ENCODE measurements at places on chromosomes 16 and 17.

- peak; percentile 44 for DNase-seq
Observed at GRCh38 chr17:16516594-16517051, 24.6 kb upstream of the LRRC75A start.

- DNase-seq: peak; percentile 35
Observed at GRCh38 chr17:49361129-49361901, 735 bp downstream of the ZNF652 start.

DNA sequence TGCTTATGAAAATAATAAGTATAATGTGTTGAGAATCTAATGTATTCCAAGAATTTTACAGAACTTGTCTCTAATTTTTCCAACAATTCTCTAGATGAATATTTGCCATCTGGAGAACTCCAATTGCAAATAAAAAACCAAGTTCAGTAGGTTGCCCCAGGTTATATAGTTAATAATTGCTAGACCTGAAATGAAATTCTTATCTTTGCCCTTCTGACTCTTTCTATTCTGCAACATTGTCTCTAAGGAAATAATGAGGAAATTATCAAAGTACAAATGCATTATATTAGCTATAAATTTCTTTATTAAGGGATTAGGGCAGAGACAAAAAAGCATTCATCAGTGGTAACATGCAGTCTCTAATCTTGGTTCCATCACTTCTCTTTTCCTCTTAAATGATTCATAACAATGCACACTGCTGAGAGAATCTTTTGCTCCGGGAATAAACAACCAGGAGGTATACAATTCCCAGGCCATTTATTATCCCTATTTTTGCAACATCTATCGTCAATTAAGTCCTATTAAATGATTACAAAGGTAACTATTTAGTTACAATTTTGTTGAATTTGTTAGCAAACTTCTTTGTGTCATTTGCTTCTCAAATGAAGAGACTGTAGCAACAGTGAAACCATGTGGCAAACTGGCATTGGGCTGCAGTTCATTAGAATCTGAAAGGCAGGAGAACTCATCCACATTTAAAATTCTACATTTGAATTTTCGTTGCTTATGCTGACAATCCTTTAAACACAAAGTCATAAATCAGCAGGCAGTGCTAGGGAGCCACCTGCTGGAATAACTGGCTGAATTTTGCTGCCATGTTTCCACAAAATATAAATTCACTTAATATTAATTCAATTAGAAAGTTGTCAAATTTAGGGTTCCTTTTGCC lies 349.6 kb downstream of the KIF2B start:
- DNase-seq: peak; percentile 32

DNA sequence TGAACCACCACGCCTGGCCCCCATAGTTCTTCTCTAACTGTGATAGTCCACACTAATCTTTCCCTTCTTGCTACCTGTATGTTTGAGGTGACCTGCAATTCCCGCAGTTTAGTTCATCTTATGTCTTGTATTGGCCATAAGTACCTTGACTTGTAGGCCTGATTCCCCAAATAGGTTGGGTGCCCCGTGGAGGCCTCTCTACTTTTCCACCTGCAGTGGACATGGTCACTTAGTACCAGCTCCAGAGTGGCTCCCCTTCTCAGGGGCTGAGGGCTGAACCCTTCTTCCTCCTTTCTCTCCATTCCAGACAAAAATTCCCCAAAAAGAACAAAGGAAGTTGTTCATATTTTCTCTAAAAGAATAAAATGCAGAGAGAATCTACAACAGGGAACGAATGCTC lies 33.5 kb upstream of the CES5A start:
- DNase-seq: no peak

DNA sequence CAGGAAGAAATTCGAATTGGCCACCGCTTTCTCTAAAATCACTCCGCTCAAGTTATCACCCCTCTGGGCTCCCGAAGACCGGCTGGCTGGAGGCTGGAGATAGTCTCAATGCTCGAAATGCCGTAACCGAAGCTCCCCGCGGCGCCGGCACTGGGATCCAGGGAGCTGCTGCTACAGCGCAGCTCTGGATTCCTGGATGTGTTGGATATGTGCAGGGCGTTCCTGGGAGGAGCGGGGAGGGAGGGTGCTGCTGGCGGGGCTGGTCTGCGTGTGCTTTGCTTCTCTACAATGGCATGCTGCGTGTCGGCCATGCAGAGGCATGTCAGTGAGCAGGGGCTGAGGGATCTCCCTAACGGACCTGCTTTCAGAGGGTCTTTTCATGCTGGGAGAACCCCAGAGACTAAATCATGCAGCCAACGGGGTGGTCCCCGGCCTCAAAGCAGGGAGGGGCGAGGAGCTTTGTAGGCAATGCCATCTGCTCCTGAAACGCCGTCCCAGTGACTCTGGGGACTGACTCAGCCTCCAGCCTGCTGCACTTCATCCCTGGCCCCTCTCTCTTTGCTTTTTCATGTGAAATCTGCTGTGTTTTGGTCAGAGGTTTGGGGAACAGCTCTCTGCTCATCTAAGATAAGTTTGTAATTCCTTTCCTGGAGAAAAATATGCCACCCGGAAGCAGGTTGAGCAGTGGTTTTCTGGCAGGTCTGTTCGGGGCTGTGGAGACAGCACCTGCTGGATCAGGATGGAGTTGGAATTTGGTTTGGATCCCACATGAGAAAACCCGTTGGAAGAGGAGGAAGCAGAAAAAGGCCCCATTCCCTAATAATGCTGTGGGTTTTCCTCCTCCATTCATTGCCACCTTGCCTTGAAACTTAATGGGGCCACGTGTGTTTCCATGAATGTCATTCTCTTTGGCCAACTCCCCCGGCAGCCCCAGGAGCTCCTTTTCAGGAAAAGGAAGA lies 311.4 kb downstream of the SEC14L1 start:
- no peak for DNase-seq

DNA sequence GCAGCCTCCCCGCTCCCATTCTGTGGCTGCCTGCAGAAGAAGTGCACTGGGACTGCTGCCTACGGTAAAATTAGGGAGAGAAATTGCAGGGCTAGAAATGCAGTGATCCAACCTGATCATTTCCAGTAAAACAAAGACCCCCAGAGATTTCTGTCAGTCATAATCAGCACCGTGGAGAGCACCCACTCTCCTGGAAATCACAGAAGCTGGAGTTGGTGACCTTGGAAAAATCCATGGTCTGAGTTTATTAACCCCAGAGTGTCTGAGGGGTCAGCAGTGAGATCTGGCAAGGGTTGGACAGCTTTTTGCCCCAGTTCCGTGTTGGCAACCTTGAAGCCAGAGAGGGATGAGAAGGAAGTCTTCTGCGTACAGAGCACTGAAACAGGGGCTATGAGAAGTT lies 7.8 kb downstream of the SYCE1L start:
- no peak for DNase-seq

- DNase-seq: no peak
Observed at GRCh38 chr17:8222380-8222629, 11.9 kb upstream of the AURKB start.

GRCh38 chr16:54120846-54121480 lies 165.6 kb downstream of the IRX3 start:
- no peak for DNase-seq

GRCh38 chr17:50952013-50952412 lies 85.9 kb upstream of the TOB1 start:
- no peak for DNase-seq

GRCh38 chr17:9199571-9200551 lies 178.6 kb downstream of the NTN1 start:
- DNase-seq: no peak

DNA sequence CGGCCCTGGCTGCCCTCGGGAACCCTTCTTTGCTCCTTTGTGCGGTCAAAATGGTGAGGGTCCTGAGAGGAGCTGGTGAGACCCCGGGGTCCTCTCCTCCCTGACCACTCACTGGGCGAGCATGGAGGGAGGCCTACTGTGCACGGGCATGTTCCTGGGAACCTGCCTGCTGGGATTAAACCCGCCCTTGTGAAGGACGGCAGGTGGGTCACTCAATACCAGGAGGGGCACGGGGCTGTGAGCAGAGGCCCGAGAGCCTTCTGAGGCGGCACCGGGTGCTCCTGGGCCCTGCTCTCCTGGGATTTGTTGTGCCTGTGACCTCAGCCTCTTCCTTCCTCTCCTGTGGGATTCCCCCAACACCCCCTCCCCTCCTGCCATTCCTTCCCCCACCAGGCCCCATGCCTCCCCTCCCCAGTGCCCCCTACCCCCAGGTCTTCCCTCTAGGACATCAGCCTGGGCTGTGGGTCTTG lies 19.7 kb downstream of the METRNL start:
- DNase-seq: no peak

DNA sequence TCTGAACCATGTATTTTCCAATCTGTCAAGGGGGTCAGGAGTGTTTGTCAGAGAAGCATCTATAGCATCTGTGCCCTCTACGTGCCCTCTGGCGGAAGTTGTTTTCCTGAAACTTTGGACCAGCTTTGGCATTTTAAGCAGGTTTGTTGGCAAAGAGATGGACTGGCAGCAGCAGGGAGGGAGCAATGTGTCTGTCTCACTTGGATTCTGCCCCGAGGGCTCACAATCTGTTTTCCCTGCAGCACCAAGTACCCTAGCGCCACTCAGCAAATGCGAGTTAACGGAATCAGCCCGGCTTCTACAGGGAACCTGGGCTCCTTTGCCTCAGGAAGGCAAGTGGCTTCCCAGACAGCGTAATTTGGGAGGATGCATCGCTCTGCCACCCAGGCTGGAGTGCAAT lies 17.4 kb downstream of the DUSP14 start:
- no peak for DNase-seq

DNA sequence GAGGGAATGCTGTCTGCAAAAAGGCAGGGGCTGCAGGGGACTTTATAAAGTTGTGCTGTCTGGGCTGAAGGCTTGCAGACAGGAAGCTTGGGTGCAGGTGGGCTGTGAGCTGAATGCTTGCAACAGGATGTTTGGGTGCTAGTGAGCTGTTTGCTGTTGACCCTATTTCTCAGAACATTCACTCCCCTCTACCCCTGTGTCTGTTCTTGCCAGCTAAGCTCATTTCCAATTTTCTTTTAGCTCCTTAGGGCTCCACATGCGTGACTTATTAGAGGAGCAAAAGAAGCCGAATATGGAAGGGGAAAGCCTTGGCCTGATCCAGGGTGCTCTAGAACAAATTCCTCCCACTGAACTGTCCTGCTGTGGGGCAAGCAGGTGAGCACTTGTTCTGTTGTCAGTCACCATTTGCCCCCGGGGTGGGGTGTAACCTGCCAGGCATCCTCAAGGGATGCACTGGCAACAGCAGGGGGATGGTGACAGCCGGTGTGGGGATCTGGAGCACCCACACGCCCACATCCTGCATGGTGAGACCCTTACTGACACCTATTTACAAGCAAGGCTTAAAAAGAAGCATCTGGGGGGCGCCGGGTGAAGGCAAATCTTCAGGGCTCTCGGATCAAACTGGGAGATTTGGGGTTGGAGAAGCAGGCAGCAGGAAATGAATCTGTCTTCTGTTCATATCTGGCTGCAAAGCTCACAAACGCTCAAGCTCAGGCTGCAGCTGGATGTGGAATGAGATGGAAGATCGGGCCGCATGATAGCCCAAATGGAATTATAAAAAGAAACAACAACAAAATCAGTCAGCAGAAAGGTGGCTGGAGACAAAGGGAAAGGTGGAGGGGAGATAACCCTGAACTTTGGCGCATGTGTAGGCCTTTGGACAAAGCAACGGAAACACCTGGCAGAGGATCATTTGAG lies 21.1 kb upstream of the NUP93 start:
- DNase-seq: no peak

DNA sequence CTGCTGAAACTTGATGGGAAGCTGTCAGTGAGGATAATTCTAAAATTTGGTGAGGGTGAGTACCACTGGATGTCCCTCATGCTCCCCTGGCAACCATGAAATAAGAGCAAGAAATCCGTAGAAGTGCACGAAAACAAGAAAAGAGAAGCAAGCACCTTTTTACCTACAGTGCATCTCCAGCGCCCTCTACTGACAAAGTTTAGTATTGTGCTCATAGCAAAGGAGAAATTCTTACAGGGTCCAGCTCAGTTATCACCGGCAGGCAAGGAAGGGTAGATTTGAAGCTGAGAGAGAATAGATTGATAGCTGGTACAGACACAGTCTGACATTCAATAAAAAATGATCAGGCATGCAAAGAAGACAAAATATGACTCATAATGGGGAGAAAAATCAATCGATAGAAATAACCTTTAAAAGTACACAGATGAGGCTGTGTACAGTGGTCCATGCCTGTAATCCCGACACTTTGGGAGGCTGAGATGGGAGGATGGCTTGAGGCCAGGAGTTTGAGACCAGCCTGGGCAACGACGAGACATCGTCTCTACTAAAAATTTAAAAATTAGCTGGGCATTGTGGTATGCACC lies 28.3 kb upstream of the TEX2 start:
- DNase-seq: no peak

- DNase-seq: no peak
Observed at GRCh38 chr17:1566505-1567199, 4.1 kb upstream of the PITPNA start.

DNA sequence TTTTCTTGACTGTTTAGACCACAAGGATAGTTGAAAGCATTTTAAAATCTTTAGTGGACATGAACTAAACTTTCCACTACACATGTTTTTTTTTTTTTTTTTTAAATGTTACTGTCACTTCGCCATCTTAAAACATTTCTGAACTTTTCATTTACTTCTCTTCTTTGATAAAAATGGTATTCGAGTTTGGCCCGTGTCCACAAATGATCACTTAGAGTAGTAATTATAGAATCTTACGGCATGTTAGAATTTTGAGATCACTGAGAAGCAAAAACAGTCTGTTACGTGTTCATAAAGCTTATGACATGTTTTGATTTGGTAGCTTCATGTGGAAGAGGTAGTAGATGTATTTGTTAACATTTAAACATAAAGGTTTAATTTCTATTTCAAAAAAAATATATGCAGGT lies 1.1 kb downstream of the NSRP1 start:
- DNase-seq: no peak

DNA sequence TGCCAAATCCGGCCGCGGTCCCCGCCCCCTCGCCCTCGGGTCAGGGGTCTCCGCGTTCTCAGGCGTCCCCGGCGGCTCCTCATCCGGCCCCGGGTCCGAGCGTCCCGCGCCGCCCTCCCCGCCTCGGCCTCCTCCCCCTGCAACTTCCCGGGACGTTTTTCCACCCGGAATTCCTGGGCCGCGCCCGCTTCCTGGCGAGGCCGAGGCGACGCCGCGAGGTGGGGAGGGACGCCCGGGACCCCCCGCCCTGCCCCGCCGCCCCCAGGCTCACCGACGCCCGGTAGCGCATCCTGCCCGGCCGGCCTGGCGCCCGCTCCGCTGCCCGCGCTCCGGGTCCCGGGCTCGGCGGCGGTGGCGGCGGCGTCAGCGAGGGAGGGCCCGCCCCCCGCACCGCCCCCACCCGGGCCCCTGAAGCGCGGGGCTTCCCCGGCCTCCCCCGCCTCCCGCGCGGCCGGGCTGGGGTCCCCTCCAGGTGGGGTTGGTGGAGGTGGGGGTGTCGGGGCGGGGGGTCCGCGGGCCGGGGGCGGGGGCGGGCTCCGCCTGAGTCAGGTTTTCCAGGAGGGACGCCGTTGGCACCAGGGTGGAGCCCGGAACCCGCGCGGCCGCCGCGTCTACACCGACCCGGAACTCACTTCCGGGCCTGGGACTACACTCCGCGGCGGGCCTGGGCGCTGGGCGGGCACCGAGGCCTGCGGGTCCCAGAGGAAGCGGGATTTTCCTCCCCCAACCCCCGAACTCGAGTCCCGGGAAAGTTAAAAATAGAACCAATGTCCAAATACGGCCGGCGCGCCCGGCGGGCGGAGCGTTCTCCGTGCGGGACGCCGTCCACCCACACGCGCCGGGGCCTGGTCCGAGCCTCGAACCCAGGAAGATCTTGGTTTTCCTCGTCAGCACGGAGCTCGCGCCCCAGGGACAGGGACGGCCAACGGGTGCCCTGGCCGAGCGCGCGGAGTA lies 6.8 kb downstream of the MYO1C start:
- no peak for DNase-seq

Data from left lung (tissue), 14 donors.